Inflammatory macrophage (primary cell): ENCODE measurements at places on chromosomes 11 and 22.

- DNase-seq: no peak
Measured at GRCh38 chr11:78127403-78127802, 12.0 kb downstream of the ALG8 start.

DNA sequence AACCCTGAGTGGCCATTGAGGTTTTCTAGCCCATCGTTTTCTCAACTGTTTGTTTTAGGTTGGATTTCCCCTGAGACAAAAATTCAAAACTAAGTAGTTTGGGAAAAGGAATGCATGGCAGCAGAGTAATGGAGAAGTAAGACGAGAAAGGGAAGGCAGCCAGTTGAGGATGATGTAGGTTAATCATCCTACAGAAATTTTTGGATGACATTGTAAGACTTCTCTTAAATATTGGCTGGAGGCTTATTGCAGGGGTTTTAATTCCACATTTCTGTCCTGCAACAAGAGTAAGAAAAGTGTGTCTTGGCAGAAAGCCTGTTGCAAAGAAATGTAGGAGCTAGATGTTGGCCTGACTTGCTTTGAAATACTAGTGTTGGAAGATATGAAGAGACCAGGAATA is 308.8 kb downstream of the LUZP2 start:
- no peak for DNase-seq

GRCh38 chr11:130894322-130895025 is 21.8 kb downstream of the SNX19 start:
- DNase-seq: peak; percentile 63

DNA sequence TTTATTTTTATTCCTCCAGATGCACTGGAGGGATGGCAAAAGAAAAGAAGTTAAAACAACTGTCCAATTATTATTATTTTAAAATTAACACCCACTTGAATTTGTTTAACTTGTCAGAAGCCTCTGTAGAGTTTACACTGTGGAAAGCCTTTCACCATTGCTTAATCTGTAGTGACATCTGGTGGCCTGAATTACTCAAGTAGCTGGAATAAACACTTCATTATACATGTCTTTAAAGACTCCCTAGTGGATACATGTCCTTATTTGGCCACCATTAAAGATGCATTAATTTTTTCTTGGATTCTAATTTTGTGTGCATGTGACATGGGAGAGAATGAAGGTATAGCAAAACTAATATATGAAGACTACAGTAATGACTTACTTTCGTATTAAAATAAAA is 1496.5 kb downstream of the FAM181B start:
- peak; percentile 30 for DNase-seq

DNA sequence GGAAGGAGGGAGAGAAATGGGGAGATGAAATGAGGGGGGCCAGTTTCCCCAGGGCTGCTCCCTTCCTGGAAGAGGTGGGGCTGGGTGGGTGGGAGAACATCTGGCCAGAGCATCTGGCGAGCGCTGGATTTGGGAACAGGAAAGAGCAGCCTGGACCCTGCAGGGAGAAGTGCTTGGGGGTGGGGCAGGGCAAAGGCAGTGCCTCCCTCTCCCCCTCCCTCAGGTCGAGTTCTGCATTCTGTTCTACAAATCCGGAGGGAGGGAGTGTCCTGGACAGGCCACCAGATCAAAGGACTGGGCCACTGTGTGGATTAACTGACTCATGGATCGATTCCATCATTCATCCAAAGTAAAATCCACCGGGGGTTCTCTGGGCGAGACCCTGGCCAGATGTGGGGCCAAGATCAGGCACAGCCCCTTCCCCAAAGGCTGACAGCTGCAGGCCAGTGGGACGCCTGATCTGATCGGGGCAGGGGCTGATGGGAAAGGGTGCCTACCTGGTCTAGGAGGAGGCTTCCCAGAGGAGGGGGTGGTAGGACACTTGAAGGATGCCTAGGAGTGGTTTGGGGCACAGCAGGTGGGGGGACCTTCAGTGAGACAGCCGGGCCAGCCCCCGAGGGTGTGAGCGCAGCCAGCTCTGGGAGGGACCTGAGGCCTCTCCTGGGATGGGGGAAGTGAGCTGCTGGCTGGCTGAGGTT is 57.5 kb downstream of the CACNA1I start:
- no peak for DNase-seq
